Ecto neural progenitor cell (in vitro differentiated cells): ENCODE measurements at places on chromosomes 1 and 21.

DNA sequence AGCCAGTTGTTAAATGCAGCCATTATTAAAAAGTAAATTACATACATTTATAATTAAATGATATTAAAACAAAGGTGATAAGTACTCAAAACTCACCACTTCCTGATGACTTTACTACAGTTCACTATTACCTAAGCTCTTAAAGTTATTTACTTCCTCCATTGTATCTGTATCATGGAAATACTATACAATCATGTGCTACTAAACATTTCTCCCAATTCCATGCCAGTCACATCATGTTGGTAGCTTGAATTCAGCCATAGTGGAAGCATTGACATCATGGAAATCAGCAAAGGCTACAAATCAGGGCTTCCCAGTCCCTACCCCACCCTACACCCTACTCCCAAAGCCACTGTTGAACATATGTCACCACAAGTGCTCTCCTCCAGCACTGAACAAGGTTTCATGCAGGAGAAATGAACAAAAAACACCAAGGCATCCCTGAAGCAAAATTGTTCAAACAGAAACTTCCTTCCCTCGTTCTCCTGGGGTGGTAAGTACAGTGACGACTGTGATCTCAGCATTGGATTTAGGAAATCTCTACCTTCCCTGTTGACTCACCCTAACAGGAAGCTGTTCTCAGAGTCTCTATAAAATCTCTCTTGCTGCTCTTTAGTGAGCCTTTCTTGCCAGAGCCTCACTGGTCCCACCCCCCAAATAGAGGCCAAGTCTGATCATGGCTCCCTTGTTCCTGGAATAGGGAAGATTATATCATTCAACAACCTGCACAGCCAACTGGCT is 12.7 kb downstream of the VSIG8 start:
- no peak for DNase-seq

GRCh38 chr1:39395357-39395831 is 96.0 kb upstream of the BMP8A start:
- no peak for DNase-seq

DNA sequence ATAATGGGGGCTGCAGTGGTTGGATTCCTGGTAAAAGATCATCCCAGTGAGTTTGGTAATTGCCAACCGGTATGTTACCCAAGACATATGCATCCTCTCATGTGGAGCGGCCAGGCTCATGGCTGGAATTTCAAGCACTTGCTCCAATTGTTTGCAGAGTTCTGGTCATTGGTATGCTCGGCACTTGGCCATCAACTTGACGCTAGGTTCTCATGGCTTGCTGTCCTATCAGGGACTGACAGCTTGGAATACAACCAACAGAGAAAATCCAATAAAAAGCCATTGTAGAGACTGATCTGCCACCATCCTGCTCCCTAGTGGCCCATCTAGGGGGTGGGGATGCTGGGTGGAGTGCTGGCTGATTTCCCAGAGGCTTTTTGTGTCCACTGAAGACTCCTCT is 120.9 kb downstream of the EDEM3 start:
- DNase-seq, result no peak

GRCh38 chr1:156899956-156900718 is 6.6 kb downstream of the PEAR1 start:
- no peak for DNase-seq

DNA sequence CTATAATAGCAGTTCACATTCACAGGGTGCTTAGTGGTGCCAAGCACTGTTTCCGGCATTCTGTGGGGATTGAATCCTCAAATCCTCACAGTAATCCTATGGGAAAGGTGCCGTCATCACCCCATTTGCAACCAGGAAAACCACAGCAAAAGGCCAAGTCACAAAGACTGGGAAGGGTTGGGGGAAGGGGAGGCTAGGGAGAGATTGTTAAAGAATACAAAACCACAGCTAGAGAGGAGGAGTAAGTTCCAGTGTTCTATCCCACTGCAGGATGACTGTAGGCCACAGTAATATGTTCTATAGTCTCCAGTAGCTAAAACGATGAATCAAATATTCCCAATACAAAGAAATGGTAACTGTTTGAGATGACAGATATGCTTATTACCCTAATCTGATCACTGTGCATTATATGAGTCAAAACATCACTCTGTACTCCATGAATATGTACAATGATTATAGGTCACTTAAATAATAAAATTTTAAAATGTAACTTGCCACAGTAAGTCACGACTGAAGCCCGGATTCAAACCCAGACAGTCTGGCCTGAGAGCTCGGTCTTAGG is 256.8 kb downstream of the TOMM20 start:
- DNase-seq, result no peak

DNA sequence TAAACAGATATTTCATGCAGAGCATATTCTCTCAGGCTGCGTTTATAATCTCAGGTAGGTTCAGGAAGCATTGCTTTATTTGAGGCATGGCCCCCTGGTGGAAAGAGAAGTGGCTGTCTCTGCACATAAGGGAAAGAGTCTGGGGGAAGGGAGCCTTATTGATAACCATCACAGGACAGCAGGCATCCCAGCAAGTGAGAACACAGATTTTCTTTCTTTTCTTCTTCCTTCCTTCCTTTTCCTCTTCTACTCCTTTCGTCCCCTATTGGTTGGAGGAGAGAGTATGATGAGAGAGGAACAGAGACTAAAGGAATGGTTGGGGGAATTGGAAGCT is 21.9 kb downstream of the TSNAX start:
- DNase-seq, result no peak

DNA sequence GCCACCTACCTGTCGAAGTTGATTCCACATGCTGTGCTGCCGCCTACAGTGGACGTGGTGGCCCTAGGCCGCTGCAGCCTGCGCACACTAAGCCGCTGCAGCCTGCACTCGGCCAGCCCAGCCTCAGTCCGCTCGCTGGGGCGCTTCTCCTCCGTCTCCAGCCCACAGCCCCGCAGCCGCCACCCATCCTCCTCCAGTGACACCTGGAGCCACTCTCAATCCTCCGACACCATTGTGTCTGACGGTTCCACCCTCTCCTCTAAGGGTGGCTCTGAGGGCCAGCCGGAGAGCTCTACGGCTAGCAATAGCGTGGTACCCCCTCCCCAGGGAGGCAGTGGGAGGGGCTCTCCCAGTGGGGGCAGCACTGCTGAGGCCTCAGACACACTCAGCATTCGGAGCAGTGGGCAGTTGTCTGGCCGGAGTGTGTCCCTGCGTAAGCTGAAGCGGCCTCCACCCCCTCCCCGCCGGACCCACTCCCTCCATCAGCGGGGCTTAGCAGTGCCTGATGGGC is 46.9 kb downstream of the YARS1 start:
- DNase-seq, result no peak

GRCh38 chr1:205565799-205566198 is 61.3 kb downstream of the CDK18 start:
- peak; percentile 6 for DNase-seq

DNA sequence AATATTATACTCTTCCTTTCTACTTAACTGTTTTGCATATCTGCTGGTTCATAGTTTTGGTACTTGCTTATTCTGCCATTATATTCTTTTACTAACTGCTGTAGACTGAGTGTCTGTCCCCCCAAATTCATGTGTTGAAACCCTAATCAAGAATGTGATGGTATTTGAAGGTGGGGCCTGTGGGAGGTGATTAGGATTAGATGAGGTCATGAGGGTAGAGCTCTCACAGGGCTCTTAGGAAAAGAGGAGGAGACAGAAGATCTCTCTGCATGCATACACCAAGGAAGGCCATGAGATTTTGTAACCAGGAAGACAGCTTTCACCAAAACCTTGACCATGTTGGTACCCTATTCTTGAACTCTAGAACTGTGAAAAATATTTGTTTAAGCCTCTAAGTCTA is 354.1 kb upstream of the B3GALT2 start:
- no peak for DNase-seq

GRCh38 chr1:24914226-24915069 is 15.6 kb downstream of the RUNX3 start:
- no peak for DNase-seq

- no peak for DNase-seq
Measured at GRCh38 chr1:197171531-197171930, 25.1 kb upstream of the ASPM start.

DNA sequence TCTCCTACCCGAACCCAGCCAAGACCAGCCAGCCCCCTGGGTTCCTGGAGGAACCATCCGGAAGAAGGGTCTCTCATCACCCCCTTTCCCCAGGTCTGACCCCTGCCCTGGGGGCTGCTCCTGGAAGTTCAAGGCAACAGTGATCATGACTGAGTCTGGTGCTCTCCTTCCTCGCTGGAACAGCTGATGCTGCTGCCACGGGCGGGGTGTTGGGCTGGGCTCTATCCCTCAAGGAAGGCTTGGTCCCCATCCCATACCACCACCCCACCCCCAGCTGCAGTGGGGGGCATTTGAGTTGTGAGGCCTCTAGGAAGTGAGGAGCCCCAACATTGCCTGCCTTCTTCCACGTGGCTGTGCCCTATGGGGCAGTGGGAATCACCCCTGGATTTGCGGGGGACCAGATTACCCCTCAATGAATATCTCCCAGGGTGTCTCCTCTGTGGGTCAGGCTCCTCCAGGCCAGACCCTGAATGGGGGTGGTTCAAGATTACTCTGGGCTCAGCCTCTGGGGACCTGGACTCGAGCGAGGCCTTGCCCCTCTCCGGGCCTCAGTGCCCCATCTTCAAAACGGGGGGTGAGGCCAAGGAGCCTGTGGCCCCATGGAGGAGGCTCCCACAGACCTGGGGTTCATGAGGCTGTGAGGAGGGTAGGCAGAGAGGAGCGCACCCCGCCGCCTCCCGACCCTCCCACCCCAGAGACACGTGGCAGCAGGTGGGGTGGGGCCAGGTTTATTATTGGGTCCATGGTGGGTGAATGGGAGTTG is 2.8 kb downstream of the MASP2 start:
- no peak for DNase-seq

DNA sequence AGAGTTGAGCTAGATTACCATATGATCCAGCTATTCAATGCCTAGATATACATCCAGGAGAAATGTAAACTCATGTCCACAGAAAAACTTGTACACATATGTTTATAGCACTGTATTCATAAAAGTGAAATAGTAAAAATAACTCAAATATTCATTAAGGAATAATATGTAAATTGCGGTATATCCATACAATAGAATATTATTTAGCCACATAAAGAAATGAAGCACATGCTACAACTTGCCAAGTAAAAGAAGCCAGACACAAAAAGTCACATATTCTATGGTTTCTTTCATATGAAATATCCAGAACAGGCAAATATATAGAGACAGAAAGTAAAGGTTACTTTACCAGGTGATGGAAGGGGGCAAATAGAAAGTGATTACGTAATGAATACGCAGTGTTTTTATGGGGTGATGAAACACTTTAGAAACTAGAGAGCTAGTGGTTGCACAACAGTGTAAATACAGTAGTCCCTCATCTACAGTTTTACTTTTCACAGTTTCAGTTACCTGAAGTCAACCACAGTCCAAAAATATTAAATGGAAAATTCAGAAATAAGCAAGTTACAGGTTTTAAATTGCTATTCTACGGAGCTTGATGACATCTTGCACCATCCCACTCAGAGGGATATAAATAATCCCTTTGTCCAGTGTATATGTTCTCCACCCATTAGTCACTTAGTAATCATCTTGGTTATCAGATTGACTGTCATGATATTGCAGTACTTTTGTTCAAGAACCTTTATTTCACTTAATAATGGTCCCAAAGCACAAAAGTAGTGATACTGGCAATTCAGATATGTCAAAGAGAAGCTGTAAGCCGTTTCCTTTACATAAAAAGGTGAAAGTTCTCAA is 62.3 kb downstream of the ZNF644 start:
- no peak for DNase-seq

GRCh38 chr1:38026592-38027200 is 14.2 kb downstream of the UTP11 start:
- peak; percentile 77 for DNase-seq

DNA sequence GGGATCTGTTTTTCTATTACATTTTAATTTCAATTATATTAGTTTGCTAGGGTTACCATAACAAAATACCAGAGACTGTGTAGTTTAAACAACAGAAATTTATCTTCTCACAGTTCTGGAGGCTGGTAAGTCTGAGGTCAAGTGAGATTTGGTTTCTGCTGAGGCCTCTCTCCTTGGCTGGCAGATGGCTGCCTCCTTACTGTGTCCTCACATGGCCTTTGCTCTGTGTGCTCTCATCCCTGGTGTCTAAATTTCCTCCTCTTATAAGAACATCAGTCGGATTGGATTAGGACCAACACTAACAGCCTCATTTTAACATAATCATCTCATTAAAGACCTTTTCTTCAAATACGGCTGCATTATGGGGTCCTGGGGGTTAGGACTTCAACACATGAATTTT is 195.2 kb upstream of the CHODL start:
- DNase-seq, result no peak

- DNase-seq, result no peak
Measured at GRCh38 chr1:217453816-217454215, 177.1 kb downstream of the GPATCH2 start.

GRCh38 chr21:36806103-36806502 is 107.2 kb downstream of the SIM2 start:
- no peak for DNase-seq

DNA sequence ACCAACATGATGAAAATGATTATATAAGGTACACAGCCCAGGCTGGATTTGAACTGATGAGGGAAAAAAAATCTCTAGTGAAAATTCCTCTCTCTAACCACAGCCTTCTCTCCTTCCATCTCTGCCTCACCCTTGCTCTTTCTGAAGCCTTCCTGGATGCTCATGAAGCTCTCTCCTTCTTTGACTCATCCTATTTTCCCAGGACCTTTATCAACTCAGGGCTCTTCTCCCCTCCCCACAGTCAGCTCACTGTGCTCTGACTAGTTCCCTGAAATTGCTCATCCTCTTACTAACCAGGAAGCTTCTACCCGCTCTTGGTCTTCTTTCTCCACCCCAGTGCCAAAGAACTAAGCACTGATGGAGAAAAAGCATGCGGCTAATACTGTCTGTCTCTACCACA is 46.4 kb upstream of the ERG start:
- DNase-seq, result no peak

DNA sequence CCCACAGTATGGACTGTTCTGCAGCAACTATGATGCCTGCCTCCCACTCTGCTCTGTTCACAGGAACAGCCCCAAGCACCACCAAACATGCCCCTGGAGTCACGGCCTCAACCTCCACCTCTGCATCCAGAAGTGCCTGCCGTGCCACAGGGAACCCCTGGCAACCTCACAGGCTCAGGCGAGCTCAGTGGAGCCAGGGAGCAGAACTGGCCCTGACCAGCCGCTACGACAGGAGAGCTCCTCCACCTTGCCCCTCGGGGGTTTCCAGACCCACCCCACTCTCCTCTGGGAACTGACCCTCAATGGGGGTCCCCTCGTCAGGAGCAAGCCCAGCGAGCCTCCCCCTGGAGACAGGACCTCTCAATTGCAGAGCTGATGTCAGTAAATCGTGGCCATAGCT is 13.0 kb downstream of the MRAP start:
- DNase-seq, result no peak

- DNase-seq, result no peak
Measured at GRCh38 chr1:16978567-16979474, 1.6 kb downstream of the MFAP2 start.

- no peak for DNase-seq
Measured at GRCh38 chr1:172874950-172875349, 175.8 kb downstream of the TNFSF18 start.
